ENCODE measurements at places on chromosomes 6 and 20. TPM values are rescaled to one million over a fixed set of nuclear protein-coding genes. Genes with fewer than 3 reads are reported as not detected.
A peak's percentile ranks its signal among the peaks of the same experiment; 100 is the strongest.

GRCh38 chr6:70150521-70150920, 152.4 kb downstream of the COL9A1 start:
- no peak for DNase-seq

The C20orf204 gene
- total RNA-seq, result 0.26 TPM

DNA sequence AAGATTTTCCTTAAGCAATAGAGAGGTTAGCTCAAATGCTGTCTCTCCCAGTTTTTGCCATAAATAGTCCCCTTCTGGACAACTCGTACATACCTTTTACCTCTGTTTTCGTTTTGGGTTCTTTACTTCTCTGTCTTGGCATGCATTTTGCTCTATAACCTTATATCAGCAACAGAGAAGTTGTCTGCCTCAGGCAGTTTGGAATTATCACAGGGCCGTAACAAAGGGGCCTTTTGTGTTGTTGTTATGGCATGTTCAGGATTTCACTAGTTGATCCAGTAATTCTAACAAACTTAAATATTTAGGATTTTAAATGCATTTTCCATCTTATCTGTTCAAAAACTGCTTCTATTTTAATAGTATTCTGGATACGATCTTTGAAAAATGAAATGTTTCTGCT, 259.8 kb downstream of the CD109 start:
- no peak for DNase-seq

GRCh38 chr20:53321596-53321995, 272.0 kb downstream of the ZNF217 start:
- DNase-seq, result no peak

- DNase-seq, result peak; percentile 72
Observed at GRCh38 chr6:149079911-149080491, 237.5 kb upstream of the TAB2 start.

GRCh38 chr6:22622351-22622750, 53.0 kb downstream of the HDGFL1 start:
- DNase-seq, result no peak

DNA sequence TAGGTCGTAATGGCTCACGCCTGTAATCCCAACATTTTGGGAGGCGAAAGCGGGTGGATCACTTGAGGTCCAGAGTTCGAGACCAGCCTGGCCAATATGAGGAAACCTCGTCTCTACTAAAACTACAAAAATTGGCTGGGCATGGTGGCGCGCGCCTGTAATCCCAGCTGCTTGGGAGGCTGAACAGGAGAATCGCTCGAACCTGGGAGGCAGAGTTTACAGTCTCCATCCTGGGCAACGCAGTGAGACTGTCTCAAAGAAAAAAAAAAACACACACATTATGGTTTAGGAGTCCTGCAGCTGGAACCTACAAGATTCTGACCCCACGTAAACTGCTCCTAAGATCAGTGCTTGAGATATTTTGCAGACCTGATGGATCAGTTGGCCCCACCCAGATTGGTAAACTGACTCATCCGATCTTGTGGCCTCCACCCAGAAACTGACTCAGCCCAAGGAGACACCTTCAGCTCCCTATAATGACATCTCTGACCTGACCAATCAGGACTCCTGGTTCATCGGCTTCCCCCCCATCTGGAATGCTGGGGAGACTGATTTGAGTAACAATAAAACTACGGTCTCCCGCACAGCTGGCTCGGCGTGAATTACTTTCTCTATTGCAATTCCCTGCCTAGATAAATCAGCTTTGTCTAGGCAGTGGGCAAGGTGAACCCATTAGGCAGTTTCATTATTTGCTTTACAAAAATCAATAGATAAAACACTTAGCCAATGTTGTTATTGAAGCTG, 96.2 kb upstream of the BTN3A2 start:
- peak; percentile 58 for DNase-seq

- peak; percentile 75 for DNase-seq
Observed at GRCh38 chr20:51732096-51732791, 35.9 kb downstream of the ATP9A start.

DNA sequence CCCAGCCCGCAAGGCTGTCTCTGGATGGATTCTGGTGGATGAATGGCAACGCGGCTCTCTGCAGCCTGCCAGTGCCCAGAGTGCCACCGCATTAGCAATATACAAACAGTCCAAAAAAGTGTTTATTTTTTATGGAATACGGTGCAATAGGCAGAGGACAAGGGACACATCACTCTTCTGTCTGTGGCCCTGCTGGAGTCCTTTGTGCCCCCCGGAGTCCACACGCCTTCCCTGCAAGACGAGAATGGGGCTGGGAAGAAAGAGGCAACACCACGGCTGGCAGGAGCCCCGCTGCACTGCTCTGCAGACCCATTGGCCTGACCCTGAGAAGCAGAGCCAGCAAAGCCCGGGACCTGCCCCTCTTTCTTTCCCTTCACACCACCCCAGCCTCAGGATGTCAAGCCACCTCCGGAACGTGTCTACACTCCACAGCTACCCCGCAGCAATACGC, 196.3 kb downstream of the SYNDIG1 start:
- DNase-seq, result no peak

The VARS2 gene
- total RNA-seq, result 13.1 TPM

- DNase-seq, result peak; percentile 80
Observed at GRCh38 chr6:53986165-53986720, 125.0 kb upstream of the MLIP start.

The KCNK5 gene
- total RNA-seq, result under 0.01 TPM

GRCh38 chr6:41159415-41160082, 3.4 kb downstream of the TREM2 start:
- peak; percentile 31 for DNase-seq

GRCh38 chr6:3334555-3334954, 75.8 kb downstream of the PSMG4 start:
- no peak for DNase-seq
